Right renal pelvis (tissue), 4 donors: ENCODE measurements at places on chromosomes 5 and 9.

DNA sequence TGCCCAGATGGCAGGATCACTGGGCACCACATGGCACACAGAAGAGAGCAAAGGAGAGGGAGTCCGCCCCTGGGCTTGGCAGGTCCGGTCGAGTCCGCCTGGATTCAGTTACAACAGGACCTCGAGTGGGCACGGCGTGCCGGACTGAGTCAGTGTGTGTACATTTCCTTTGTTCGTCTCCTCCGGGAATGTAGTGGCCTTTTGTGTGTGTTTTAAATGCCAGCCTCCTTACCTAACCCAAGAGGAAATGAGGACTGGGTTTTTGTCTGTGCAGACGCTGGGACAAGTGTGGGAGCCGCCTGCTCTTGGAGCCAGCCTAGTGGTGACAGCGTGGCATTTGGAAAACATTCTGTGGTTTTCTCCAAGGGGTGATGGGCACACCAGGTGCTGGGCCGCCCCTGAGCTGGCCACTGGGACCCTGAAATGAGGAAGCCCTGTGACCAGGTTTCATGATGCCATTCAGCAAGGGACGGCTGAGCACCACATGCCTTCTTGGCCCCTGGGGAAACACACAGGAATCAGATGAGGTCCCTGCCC lies 9.6 kb downstream of the NEK6 start:
- DNase-seq = no peak

DNA sequence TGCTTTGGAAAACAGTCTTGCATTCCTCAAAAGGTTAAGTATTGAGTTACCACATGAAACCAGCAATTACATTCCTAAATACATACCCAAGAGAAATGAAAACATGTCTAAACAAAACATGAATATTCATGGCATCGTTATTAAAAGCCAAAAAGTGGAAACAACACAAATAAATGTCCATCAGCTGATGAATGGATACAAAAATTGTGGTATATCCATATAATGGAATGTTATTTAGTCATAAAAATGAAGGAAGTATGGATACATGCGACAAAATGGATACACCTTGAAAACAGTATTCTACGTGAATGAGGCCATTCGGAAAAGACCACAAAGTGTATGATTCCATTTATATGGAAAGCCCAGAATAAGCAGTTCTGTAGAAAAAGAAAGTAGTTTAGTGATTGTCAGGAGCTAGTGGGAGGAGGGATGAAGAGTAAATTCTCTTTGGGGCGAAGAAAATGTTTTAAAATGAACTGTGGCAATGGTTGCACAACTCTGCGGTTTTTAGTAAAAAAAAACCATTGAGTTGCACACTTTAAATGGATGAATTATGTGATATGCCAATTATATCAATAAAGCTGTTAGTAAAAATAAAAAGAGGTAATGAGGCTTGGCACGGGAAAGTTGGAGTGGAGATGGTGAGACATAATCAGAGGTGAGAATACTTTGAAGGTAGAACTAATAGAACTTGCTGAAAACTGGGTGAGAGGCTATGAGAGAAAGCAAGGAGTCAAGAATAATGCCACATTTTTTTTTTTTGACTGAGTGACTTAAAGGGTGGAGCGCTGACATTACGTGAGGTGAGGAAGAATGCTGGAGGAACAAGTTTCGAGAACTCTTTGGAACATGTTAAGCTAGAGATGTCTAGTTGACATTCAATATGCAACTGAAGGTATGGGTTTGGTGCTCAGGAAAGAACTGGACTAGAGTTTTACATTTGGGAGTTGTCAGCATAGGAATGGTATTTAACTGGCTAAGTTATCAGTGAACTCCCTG lies 194.9 kb upstream of the ZNF608 start:
- DNase-seq = no peak

- no peak for DNase-seq
Measured at GRCh38 chr5:5419291-5420210, 2.9 kb upstream of the ICE1 start.

DNA sequence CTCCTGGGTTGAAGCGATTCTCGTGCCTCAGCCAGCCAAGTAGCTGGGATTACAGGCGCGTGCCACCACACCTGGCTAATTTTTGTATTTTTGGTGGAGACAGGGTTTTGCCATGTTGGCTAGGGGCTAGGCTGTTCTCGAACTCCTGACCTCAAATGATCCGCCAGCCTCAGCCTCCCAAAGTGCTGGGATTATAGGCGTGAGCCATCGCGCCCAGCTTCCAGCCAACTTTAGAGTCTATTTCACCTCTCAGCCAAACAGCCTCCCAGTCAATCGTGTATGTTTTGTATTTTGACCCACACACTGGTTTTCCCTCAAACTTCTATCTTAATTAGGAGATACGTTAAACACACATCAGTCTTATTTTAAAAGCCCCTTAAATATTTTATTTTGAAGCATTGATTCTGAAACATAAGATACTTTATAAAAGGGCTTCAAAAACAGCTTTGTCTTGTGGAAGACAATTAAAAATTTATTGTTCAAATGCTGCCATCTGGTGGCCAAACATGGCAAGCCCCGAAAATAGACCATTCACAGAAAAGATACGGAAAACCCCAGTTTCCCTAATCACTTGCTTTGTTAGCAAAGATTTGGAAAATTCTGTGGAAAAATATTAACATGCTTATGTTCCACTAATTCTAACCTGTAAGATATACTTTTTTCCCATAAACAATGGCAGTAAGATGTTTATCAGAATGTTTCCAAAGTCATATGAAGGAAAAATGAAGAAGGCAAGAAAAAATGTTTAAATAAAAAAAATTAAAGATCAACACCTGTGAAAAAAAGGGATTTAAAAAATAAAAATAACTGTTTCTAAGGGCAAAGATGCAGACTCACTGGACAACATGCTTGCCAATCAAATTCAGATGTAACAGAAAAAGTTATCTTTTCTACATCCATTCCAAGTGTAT lies 33.1 kb downstream of the APTX start:
- peak; percentile 41 for DNase-seq

GRCh38 chr5:158483281-158483860 lies 616.3 kb downstream of the EBF1 start:
- DNase-seq = no peak
